Activated naive CD8-positive, alpha-beta T cell treated with anti-CD3 and anti-CD28 coated beads, Interleukin-2, amount 10 ng/mL, durations not matched to agents 7 days and 5 days (primary cell): ENCODE measurements at places on chromosomes 5 and 9. TPM values are rescaled to one million over a fixed set of nuclear protein-coding genes. Genes with fewer than 3 reads are reported as not detected.

DNA sequence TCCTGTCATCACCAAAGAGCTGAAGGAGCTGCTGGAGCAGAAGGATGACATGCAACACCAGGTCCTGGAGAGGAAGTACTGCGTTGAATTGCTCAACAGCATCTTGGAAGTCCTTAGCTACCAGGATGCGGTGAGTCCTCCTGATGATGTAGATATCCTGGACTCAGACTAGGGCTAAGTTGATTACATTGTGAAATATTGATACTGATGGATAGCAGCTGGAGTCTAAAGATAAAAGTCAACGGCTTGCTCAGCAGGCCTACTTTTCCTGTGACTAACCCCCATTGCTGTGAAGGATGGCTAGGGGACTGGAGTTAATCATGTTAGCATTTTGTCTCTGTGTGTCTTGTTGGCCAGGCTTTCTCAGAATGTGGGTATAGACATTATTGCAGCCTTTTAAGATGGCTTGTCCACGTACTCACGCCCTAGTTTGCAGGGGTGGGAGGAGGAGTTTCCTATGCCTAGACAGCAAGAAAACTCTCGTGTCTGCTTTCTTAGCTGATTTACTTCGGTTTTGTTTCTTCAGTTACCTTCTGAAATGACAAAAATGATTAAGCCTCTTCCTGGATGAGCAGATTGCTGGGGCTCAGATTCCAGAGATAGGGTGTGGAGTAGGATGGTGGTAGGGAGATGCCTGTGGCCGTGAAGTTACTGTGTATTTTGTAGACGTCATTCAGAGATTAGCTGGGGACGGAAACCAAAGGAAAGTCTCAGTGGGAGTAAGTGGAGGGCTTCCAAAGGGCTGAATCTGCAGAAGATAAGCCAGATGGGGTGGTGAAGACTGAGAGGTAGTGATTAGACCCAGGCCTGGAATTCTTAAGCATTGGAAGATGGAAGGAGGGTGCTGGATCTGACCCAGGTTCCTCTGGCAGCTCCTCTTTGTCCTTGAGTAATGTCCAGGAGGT lies 166.3 kb downstream of the DOCK2 start:
- H3K27me3 ChIP-seq: no peaks in the 10 kb centered on the region
- H3K4me3 ChIP-seq: no peak overlapping the region
- H3K27ac ChIP-seq: no peak overlapping the region
- no peak for DNase-seq
- peaks cover 48% of the 10 kb centered on the region for H3K36me3 ChIP-seq

DNA sequence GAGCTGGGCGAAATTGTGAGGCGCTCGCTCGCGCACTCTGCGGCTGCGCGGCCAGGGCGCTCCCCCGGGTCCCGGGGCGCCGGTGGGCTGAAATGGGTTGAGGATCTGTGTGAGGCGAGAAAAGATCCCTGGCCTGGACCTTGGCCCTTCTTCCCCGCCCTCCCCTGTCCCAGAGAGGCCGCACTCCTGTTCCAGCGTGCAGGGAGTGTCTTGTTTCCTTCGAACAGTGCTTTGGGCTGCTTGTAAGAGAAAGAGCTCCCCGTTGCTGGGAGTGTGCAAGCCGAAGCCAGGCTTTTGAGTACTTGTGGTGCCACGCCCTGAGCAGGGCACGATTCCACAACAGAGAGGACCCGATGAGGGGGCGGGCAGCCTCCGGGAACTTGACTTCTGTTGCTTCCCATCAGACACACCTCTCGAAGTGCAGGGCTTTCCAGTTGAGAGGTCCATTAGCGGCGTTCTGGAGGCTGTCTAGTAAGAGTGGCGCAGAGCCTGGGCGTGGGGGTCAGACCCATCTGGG lies 535 bp downstream of the DOLPP1 start:
- no peaks in the 10 kb centered on the region for H3K27me3 ChIP-seq
- no peaks in the 10 kb centered on the region for H3K36me3 ChIP-seq
- H3K4me1 ChIP-seq: peaks cover 17% of the 10 kb centered on the region

DNA sequence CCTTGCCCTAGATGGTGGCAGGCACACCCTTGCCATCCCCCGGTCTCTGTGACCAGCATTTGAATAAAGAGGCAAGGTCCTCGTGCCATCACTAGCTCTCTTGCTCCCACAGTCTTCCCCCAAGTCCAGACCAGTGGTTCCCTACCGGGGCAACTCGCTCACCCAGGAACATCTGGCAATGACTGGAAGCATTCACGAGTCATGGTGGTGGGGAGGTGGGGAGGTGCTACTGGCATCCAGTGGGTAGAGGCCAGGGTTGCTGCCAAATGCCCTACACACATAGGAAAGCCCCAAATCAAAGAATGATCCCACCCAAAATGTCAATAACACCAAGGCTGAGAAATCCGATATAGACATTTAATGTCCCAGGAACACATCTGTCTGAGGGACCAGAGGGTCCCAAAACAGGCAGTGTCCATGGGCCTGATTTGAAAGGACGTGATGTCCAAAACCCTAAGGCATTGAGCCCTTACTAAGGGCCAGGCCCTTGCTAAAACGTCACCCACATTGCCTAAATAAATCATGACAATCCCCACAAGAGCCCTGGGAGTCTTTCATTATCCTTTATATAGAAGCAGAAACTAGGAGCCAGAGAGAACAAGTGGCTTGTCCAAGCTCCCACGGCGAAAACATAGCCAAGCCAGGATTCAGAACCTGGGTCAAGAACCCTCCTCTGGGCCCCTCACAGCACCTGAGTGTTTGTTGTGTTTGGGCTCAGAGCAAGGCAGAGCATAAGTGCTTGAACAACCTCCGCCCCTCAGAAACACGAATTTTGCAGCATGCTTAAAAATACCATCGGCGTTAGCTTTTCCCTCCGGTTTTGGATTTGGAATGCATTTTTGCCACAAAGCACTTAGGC lies 119.3 kb upstream of the WWC1 start:
- no peak for DNase-seq
- no peak overlapping the region for H3K4me3 ChIP-seq
- peaks cover 2% of the 10 kb centered on the region for H3K4me1 ChIP-seq
- no peak overlapping the region for H3K27ac ChIP-seq

GRCh38 chr9:109166771-109167601 lies at the start of gene FRRS1L:
Gene FRRS1L (minus strand): TSS chr9:109167249. CDS start chr9:109167138, 111 bp downstream.
- no peaks in the 10 kb centered on the region for H3K36me3 ChIP-seq
- peak within 1 kb of the TSS; percentile 61 for H3K4me3 ChIP-seq
- peaks cover 10% of the 10 kb centered on the region for H3K4me1 ChIP-seq
- no peak for DNase-seq
- H3K27me3 ChIP-seq: peaks cover 47% of the 10 kb centered on the region

DNA sequence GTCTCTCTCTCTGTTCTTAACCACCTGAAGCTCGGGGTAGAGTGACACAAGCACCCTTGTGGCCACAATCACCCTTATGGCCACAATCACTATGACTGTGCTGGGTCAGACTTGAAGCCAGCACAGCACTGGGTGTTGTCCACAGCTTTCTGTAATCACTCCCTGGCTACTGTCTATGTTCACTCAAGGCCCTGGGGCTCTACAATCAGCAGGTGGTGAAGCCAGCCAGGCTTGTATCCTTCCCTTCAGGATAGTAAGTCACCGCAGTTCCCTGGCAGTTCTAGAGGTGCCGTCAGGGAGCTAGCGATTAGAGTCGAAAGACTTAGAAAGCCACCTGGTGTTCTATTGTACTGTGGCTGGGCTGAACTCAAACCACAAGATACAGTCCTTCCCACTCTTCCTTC lies 44.2 kb downstream of the GDA start:
- H3K4me1 ChIP-seq: no peaks in the 10 kb centered on the region
- no peak overlapping the region for H3K27ac ChIP-seq
- no peak overlapping the region for H3K4me3 ChIP-seq
- H3K27me3 ChIP-seq: peaks cover 3% of the 10 kb centered on the region

GRCh38 chr5:92800365-92800764 lies 780.7 kb downstream of the NR2F1-AS1 start:
- DNase-seq: no peak
- no peaks in the 10 kb centered on the region for H3K36me3 ChIP-seq
- no peaks in the 10 kb centered on the region for H3K4me1 ChIP-seq
- no peak overlapping the region for H3K4me3 ChIP-seq
- no peak overlapping the region for H3K27ac ChIP-seq

DNA sequence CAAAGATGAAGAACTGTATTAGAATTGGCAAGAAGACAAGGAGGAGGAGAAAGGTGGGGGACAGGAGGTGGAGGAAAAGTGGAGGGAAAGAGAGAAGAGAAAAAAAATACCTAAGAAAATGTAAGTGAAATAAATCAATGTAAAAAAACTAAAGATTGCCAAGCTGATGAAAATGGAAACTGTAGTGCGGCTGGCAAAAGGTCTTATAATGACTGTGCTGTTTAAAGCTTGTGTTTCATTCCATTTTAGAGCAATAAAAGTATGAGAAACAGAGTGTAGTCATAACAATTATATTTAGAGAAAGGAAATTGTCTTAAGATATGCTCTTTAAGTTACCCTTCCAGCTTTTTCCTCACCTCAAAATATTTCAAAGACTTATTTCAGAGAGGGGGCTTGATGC lies 670.5 kb upstream of the SEMA6A start:
- DNase-seq: no peak
- H3K4me3 ChIP-seq: no peak overlapping the region
- H3K27ac ChIP-seq: no peak overlapping the region
- H3K36me3 ChIP-seq: no peaks in the 10 kb centered on the region
- H3K27me3 ChIP-seq: no peaks in the 10 kb centered on the region

DNA sequence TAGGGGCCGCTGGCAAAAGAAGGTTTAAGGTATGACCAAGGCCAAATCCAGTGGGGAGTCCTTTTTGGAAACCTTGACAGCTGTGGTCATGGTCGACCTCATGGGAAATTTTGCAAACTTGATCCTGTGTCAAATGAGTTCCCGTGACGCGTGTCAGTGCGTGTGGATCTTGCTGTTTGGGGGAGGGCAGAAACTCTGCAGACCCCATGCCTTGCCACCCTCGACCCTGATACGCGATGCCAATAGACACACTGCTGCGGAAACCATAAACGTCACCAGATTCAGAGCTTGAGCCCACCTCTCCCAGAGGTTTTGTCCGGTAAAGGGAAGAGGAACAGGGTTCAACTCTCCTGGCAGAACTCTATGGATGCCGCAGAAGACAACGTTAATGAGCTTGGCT lies 104.7 kb downstream of the ADAMTS2 start:
- H3K4me1 ChIP-seq: no peaks in the 10 kb centered on the region
- no peaks in the 10 kb centered on the region for H3K36me3 ChIP-seq
- no peaks in the 10 kb centered on the region for H3K27me3 ChIP-seq

DNA sequence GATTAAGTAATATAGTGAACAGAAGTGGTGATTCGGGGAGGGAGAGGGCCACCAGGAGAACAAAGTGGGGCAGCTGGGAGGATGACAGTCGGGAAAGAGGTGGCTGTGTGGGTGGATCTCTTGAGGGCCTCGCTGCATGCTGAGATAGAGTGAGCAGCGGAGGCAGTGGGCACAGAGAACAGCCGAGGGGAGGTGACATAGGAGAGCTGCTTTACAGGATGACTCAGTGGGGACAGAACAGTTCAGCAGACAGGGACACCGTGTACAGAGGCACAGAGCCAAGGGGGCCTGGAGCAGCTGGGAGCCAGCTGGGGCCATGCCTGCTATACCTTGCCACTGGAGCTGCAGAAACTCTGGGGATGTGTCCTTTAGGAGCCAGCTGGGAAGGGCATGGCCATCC lies 273.9 kb downstream of the GADD45G start:
- peaks cover 1% of the 10 kb centered on the region for H3K27me3 ChIP-seq
- peak; percentile 25 for DNase-seq
- H3K4me3 ChIP-seq: no peak overlapping the region
- no peaks in the 10 kb centered on the region for H3K4me1 ChIP-seq

DNA sequence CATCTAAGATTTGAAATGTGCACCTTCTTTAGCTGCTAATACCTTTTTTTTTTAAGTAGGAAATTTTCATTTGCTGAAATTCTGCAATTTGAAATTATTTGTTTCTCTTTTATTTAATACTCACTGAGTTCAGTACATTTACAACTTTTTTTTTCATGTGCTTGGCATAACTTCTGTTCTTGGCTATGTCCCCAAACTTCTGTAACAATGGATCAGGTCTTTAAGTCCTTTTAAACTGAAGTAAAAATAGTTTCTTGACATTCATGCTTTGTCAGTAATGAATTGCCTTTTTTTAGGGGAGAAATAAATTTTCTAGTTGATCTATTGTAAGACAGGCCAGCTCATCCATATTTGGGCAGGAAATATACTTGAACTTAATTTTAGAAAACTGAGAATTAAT lies 41.5 kb downstream of the EDIL3 start:
- DNase-seq: no peak
- H3K27me3 ChIP-seq: no peaks in the 10 kb centered on the region
- no peaks in the 10 kb centered on the region for H3K36me3 ChIP-seq
- no peak overlapping the region for H3K27ac ChIP-seq

- no peak for DNase-seq
- no peak overlapping the region for H3K27ac ChIP-seq
- H3K4me1 ChIP-seq: no peaks in the 10 kb centered on the region
Observed at GRCh38 chr9:121790841-121791240, 139.4 kb downstream of the DAB2IP start.

GRCh38 chr9:84670138-84671041 lies 861 bp downstream of the NTRK2 start:
- H3K4me1 ChIP-seq: peaks cover 3% of the 10 kb centered on the region
- peaks cover 60% of the 10 kb centered on the region for H3K27me3 ChIP-seq
- no peak overlapping the region for H3K27ac ChIP-seq
- H3K4me3 ChIP-seq: no peak overlapping the region
- DNase-seq: peak; percentile 32

DNA sequence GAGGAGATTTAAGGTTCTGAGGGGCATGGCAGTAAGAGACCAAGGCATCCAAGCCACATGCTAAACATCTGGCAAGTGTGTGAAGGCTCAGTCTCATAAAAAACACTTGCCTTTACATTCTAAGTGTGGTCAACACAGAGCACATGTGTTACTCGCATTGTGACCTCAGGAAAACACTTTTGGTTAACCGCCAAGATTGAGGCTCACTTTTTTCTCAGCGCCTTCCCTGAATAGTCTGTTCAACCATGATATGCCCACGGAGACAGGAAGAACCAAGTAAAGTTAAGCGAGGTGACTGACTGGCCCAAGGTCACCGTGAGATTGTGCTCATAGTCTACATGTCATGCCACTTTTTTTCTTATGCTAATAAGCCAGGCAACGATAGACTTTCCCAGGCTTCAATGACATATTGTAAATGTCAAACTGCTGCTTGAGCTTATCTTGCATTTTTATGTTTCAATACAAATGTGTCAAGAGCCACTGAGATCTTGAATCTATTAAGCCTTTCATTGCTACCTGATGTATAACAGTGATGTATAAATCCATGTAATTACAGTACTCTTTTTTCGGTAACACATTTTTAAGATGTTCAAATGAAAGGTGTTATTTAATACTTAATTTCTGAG lies 21.1 kb upstream of the IL9 start:
- H3K27ac ChIP-seq: no peak overlapping the region
- no peaks in the 10 kb centered on the region for H3K4me1 ChIP-seq
- no peak for DNase-seq

GRCh38 chr5:73825736-73826135 lies 199.7 kb downstream of the ARHGEF28 start:
- no peaks in the 10 kb centered on the region for H3K36me3 ChIP-seq
- no peak overlapping the region for H3K27ac ChIP-seq
- H3K27me3 ChIP-seq: peaks cover 10% of the 10 kb centered on the region
- no peaks in the 10 kb centered on the region for H3K4me1 ChIP-seq
- no peak for DNase-seq

GRCh38 chr9:21326526-21327139 lies 8.6 kb downstream of the KLHL9 start:
- H3K36me3 ChIP-seq: peaks cover 8% of the 10 kb centered on the region
- H3K4me1 ChIP-seq: peaks cover 29% of the 10 kb centered on the region
- H3K27ac ChIP-seq: no peak overlapping the region
- DNase-seq: no peak
- H3K27me3 ChIP-seq: no peaks in the 10 kb centered on the region
- H3K4me3 ChIP-seq: no peak overlapping the region

Gene FOXD1
- total RNA-seq: 0.14 TPM

Gene PCDHGA10
- total RNA-seq: not detected

Gene FAM221B
- not detected for total RNA-seq

Gene STK32A
- not detected for total RNA-seq

Gene MYORG
- total RNA-seq: 4.7 TPM

Gene PCDHGA1
- total RNA-seq: 0.11 TPM

Gene ELAVL2
- not detected for total RNA-seq

Gene TIMD4
- total RNA-seq: 3.7 TPM
